ENCODE measurements at places on chromosomes 2 and 18. TPM values are rescaled to one million over a fixed set of nuclear protein-coding genes. Genes with fewer than 3 reads are reported as not detected.

The KCNS3 gene
- 2.7 TPM for total RNA-seq

The CLIP4 gene
- total RNA-seq = 18.0 TPM

The ALPG gene
- total RNA-seq = not detected

The CPLX4 gene
- not detected for total RNA-seq

The GDF7 gene
- total RNA-seq = not detected

The SPP2 gene
- total RNA-seq = not detected

The FEV gene
- not detected for total RNA-seq

The KLHL30 gene
- total RNA-seq = not detected

The LIMS4 gene
- not detected for total RNA-seq

The SERPINB4 gene
- total RNA-seq = not detected

The MOCOS gene
- total RNA-seq = 6.4 TPM

The RAB17 gene
- under 0.01 TPM for total RNA-seq

The CTAGE1 gene
- total RNA-seq = not detected

The RAD51AP2 gene
- not detected for total RNA-seq

The RTP5 gene
- total RNA-seq = not detected

The UCN gene
- total RNA-seq = 0.15 TPM

The MC4R gene
- total RNA-seq = 0.15 TPM

The NDC80 gene
- 33.0 TPM for total RNA-seq

The DNAJC5G gene
- total RNA-seq = not detected

The CHRNG gene
- total RNA-seq = not detected

The EVX2 gene
- not detected for total RNA-seq

The NFATC1 gene
- total RNA-seq = 2.7 TPM

The SLC9A2 gene
- total RNA-seq = not detected

The CCDC85A gene
- total RNA-seq = 0.15 TPM

The CXCR4 gene
- not detected for total RNA-seq

The CNTNAP5 gene
- not detected for total RNA-seq

The DPP4 gene
- total RNA-seq = 5.9 TPM
